ENCODE measurements at places on chromosomes 5 and 9.
A peak's percentile ranks its signal among the peaks of the same experiment; 100 is the strongest.

GRCh38 chr9:89969156-89969675, 364.4 kb downstream of the GADD45G start:
- no peak for DNase-seq

GRCh38 chr5:127757576-127757975, 54.4 kb downstream of the CCDC192 start:
- DNase-seq: peak; percentile 12

DNA sequence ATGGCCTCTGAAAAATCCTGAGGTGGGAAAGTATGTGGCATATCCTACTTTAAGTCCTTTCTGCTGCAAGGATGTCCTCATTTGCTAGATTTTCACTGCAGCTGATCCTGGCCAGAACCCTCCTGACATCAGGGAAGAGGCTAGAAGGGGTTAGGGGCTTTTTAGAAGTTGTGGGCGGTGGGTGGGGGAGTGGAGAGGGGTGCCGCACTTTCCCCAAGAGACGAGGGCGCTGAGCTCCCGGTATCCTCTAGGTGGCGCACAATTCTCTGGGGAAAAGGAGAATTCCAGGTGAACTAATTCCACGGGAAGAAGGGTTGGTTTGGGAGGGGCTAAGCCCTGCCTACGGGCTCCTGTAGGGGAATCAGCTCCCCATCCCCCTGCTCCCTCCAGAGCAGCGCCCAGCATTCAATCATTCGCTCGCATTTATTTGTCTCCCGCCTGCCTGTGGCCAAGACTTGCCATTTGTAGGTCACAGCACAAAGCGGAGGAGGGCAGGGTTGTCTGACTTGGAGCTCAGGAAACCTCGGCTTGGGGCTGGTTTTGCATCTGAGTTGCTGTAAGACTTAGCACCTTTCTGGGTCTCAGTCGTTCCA, 42.9 kb upstream of the HAND1 start:
- no peak for DNase-seq

DNA sequence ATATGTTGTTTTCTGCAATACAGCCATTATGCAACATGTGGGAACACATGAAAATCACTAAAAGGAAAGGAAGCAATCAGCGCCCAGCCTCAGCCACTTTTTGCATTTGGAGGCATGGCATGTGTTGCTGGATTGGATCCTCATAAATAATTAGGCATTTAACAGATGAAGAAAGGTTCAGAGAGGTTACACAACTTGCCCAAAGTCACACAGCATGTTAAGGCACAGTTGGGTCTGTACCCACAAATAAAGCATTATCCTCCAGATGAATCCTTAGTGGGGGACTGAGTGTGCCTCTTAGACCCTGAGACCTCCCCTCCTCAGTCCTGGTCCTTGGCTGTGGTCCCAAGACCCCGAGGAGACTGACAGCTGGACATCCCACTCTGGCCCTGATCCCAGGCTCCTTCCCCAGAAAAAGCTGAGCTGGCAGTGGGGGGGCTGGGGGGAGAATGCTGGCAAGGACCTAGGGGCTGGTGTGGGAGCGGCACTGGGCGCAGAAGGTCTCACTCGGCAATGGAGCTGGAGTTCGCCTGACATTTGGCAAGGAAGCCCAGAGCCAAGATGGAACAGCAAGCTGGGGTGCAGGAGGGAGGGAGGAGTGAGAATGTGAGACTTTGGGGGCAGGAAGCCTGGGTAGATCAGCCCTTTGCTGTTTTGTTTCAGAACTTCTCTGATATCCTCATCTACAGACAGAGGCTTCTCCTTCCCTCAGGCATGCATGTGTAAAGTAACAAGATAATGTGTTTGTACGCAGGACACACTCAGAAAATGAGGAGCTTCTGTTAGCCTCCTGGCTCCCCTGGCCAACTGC, 6.9 kb upstream of the AKNA start:
- peak; percentile 16 for DNase-seq

GRCh38 chr5:76583163-76584047, 39.8 kb downstream of the F2RL2 start:
- no peak for DNase-seq

DNA sequence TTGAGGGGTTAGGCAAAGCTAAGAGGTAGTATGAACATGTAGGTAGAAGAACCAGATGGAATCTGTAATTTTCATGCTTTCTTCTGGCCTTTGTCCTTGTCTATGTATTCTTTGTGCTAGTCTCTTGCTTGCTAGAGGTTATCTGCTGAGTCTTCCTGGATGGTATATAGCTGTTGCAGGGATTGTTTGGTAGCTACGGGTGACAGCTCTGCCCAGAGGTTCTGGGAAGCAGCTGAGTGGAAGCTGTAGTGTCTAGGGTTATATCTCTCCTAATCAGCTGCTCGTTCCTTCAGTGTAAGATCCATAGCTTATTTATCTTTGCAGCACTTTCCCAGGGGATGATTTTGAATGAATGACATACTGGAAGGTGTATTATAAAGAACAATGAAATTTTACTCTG, 100.3 kb downstream of the ATG10 start:
- no peak for DNase-seq

GRCh38 chr5:138596105-138596881, 21.1 kb upstream of the HSPA9 start:
- no peak for DNase-seq

- DNase-seq: no peak
These were observed 61.3 kb downstream of the DROSHA start for GRCh38 chr5:31470608-31471007.

- no peak for DNase-seq
These were observed 55.9 kb upstream of the MYO10 start for GRCh38 chr5:16992006-16992405.

- peak; percentile 43 for DNase-seq
These were observed 53.7 kb downstream of the G3BP1 start for GRCh38 chr5:151825445-151825844.

DNA sequence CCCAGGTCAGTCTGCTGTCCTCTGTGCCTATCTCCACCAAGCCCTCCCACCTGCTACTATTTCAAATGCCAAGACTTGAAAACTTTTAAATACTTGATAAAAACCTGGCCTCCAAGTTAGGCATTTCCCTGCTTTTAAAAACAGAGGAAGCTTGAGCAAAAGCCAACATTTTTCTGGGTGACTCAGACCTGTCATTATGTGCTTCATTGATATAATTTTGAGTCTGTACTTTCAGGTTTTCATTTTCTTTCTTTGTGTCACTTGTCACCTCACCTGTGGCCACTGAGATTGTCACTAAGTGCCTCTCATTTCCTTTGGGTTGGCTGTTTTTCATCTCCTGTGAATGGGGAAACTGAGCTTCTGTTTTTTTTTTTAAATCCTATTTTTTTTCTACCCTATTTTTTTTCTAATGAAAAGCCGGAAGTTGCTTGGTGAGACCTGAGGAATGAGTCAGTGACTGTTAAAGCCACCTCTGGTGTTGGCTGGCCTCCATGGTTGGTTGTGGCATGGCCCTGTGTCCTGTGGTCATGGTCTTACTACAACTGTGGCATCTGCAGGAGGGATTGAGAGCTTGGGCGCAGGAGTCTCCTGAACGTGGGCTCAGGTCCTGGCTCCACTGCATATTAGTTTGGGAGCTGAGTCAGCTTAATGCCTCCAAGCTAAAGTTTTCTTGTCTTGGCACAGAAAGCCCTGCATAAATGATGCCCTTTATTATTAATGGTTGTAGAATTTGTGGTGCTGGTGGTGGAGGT, 56.7 kb downstream of the ARHGAP26 start:
- DNase-seq: no peak

GRCh38 chr9:94911986-94912635, 185.6 kb downstream of the AOPEP start:
- DNase-seq: no peak

DNA sequence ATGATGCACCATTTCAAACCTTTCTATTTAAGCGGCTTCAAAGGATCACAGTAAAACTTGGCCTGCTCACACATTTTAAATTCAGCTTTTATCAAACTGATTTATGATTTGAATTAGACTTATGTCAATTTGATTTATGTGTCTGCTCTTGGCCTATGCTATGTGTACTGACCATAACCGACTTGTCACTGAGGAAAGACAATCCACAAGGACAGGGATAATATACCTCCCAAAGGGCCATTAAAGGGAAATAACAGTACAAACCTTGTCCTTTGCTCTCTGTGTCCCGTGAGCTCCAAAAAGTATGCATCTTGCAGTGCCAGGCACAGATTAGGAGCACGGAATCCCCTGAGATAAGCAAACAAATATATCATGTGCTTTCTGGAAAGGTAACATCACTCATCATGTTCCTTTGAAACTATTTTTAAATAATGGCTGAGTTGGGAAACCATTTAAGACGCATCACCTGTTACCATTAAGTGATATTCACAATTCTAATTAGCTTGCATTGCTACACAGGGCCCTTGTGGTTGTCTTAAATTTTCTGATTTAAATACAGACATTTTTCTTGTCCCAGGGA, 31.9 kb upstream of the FTMT start:
- DNase-seq: no peak

All from hippocampal formation (tissue), 2 donors.